Cardiac muscle cell (in vitro differentiated cells and primary cell): ENCODE measurements at places on chromosomes 11 and 22. TPM values are rescaled to one million over a fixed set of nuclear protein-coding genes. Genes with fewer than 3 reads are reported as not detected.

Gene KCNJ1
- not detected in 2 replicates for polyA plus RNA-seq

Gene PRR5L
- 0.70 TPM in 1 of 2 replicates, not detected in the other for polyA plus RNA-seq

Gene HORMAD2
- polyA plus RNA-seq = not detected in 2 replicates

Gene KRTAP5-8
- polyA plus RNA-seq = not detected in 2 replicates

Gene CDON
- 5.5 and 5.7 TPM in 2 replicates for polyA plus RNA-seq

Gene CEND1
- 1.7 and 8.2 TPM in 2 replicates for polyA plus RNA-seq

Gene HYOU1
- polyA plus RNA-seq = 65.5 and 125 TPM in 2 replicates

Gene FLRT1
- polyA plus RNA-seq = 0.92 and 2.9 TPM in 2 replicates

Gene UBQLN3
- 0.52 TPM in 1 of 2 replicates, not detected in the other for polyA plus RNA-seq

Gene OR5B21
- polyA plus RNA-seq = not detected in 2 replicates

Gene AMOTL1
- 1.2 and 3.2 TPM in 2 replicates for polyA plus RNA-seq

Gene P2RY2
- polyA plus RNA-seq = 0.40 and 0.83 TPM in 2 replicates

Gene MRPL17
- polyA plus RNA-seq = 62.1 and 108 TPM in 2 replicates

Gene ADM
- polyA plus RNA-seq = 60.2 and 93.1 TPM in 2 replicates

Gene ELF5
- polyA plus RNA-seq = not detected in 2 replicates

Gene MIOX
- polyA plus RNA-seq = not detected in 2 replicates

Gene TRIM6
- polyA plus RNA-seq = 4.3 and 10.8 TPM in 2 replicates

Gene IL18
- polyA plus RNA-seq = 0.94 TPM in 1 of 2 replicates, not detected in the other

Gene ARHGAP8
- polyA plus RNA-seq = 1.2 and 12.7 TPM in 2 replicates

Gene RASSF10
- polyA plus RNA-seq = 0.09 TPM in 1 of 2 replicates, not detected in the other

Gene GALNT18
- 0.70 and 2.1 TPM in 2 replicates for polyA plus RNA-seq

Gene OR51B4
- 0.24 TPM in 1 of 2 replicates, not detected in the other for polyA plus RNA-seq

Gene DBX1
- polyA plus RNA-seq = not detected in 2 replicates

Gene CASP1
- 0.12 TPM in 1 of 2 replicates, not detected in the other for polyA plus RNA-seq

Gene MYO18B
- 35.6 and 79.1 TPM in 2 replicates for polyA plus RNA-seq

Gene SHANK3
- 3.3 and 4.1 TPM in 2 replicates for polyA plus RNA-seq

Gene C11orf91
- polyA plus RNA-seq = 0.23 TPM in 1 of 2 replicates, not detected in the other

Gene GAS2L1
- 21.0 and 25.0 TPM in 2 replicates for polyA plus RNA-seq

Gene TOB2
- polyA plus RNA-seq = 35.5 and 52.9 TPM in 2 replicates

Gene SERPIND1
- 0.94 and 4.8 TPM in 2 replicates for polyA plus RNA-seq

Gene SDHAF2
- polyA plus RNA-seq = 55.8 and 67.4 TPM in 2 replicates

Gene KLHL35
- polyA plus RNA-seq = 2.6 and 3.4 TPM in 2 replicates

Gene MDK
- polyA plus RNA-seq = 3,396 and 3,769 TPM in 2 replicates

Gene RAB38
- 12.0 and 12.8 TPM in 2 replicates for polyA plus RNA-seq

Gene RIBC2
- polyA plus RNA-seq = 0.35 and 0.56 TPM in 2 replicates

Gene SHISA8
- 0.16 TPM in 1 of 2 replicates, not detected in the other for polyA plus RNA-seq

Gene CD248
- 20.2 and 31.2 TPM in 2 replicates for polyA plus RNA-seq

Gene RTN4R
- polyA plus RNA-seq = 5.2 and 7.4 TPM in 2 replicates

Gene OR52E2
- not detected in 2 replicates for polyA plus RNA-seq

Gene STT3A
- polyA plus RNA-seq = 117 and 130 TPM in 2 replicates
